GM23338 (cell line): ENCODE measurements at places on chromosomes 12 and 14. TPM values are rescaled to one million over a fixed set of nuclear protein-coding genes. Genes with fewer than 3 reads are reported as not detected.

CCDC38 gene
- total RNA-seq, result not detected in 2 replicates

GRIP1 gene
- 12.7 and 13.7 TPM in 2 replicates for total RNA-seq

NTS gene
- total RNA-seq, result 16.2 and 17.1 TPM in 2 replicates

OR6C2 gene
- not detected in 2 replicates for total RNA-seq

DNA sequence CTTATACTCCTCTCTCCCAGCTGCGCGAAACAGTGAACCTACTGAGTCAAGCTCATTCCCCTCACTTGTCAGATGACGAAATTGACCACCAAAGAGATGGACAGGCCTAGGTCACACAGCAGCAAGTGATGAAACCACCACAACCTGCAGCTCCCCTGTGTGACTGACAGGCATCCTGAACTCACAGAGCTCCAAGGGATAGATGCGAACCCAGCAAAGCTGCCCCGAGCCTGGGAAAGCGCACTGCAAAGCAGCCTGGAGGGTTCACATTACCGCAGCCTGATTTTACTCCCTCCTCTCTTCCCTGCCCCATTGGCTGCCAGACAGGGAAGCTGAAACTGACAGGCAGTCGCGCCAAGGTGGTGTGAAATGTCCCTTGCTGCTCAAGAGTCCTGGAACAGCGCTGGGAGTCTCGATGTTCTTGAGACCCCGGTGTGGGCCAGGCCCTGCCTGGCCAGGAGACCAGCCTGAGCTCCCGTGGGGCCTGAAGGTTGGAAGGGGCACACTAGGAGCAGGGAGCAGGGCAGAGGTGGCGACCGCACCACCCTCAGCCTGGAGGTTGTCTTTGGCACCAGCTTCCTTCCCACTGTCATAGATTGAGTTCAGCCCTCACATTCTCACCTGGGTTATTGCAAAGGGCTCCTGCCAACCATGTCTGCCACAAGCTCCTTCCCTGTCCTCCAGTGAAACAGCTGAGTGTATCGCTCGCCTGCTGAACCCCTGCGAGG lies 36.3 kb downstream of the SNRNP35 start:
- H3K4me1 ChIP-seq, result no peaks in the 10 kb centered on the region
- no peak overlapping the region for H3K4me3 ChIP-seq
- no peaks in the 10 kb centered on the region for H3K36me3 ChIP-seq
- DNase-seq, result peak; percentile 37
- no peaks in the 10 kb centered on the region for H3K27me3 ChIP-seq
- H3K27ac ChIP-seq, result 0 out of 2 replicates have a peak overlapping the region, but pooled peaks have one; percentile 32

DNA sequence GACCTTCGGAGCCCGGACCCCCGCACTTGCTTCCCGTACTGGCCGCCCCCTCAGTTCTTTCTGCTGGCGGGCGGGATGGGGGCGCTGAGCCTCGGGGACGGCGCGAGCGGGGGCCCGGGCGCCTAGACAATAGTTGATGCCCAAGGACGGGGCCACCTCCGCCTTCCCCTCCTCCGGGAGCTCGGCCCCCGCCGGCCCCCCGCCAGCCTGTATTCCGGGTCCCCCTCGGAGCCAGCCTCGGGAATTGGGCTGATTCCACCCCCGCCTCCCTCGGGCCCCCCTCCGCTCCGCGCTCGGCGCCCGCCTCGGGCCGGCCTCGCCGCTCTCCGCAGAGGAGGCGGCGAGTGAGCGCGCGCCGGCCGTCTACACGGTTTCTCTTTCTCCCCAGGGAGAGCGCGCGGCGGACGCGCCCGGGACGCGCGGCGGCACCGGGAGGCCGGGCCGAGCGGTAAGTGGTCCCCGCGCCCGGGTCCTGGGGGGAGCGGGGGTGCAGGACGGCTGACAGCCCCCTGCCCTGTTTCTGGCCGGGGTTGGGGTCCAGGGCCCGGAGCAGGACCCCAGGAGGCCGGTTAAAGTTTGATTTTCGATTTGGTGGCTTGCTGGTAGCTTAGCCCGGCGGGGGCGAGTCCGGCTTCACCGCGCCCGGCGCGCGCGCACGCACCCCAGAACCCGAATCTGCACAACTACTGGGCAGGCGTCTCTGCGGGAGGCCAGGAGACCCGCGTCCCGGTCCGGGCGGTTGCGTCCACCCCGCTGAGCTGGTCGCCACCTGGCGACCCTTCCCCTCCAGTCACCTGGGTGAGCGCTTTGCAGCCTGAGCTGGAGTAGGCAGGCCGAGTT lies 413.7 kb downstream of the PCNX1 start:
- no peaks in the 10 kb centered on the region for H3K36me3 ChIP-seq
- H3K4me3 ChIP-seq, result peak overlapping the region; percentile 77
- peak overlapping the region; percentile 32 for H3K27ac ChIP-seq
- no peaks in the 10 kb centered on the region for H3K27me3 ChIP-seq

DNA sequence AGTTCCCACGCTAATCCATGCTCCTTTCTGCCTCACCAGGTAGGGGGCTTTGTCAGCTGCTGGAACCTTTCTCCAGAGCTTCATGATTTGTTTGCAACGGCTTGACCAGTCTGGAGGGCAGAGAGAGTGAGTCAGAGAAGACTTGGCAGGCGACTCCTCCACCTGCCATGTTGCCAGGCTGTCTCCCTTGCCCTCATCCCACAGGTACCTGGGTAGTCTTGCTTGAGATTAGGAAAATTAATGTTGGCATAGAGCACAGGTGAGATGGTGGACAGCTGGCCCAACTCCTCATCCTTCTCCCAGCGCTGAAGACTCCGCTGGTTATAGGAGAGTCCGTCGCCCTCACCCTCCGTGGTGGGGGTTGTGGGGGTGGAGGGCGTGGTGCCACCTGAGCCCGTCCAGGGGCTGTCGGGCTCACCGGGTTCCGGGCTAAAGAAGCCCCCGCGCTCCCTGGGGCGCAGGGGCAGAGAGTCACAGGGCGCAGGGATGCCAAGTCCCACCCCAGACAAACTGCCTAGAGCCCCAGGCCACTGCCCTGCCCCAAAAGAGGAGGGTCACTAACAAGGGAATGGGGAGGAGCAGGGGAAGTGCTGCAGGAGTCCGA lies 18.6 kb downstream of the KMT2D start:
- H3K4me1 ChIP-seq, result no peaks in the 10 kb centered on the region
- no peak overlapping the region for H3K4me3 ChIP-seq
- no peaks in the 10 kb centered on the region for H3K27me3 ChIP-seq
- peaks cover 40% of the 10 kb centered on the region for H3K36me3 ChIP-seq
- H3K27ac ChIP-seq, result no peak overlapping the region

DNA sequence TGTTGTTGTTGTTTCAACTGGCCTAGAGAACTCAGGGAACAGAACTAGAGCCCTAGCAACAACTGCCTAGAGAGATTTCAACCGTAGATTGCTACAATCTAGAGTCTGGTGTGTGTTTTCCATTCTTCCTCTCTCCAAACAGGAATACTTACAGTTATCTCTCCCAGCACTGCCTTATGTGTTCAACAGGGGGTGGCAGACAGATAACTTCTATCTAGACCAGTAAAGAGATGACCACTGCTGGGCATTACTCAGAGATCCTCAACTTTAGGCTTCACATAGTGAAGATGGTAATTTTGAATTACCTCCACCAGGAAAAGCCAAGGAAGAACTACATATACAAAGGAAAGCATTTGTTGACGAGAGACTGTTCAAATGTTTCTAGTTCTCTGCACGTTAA lies 4.8 kb downstream of the TXNDC16 start:
- peaks cover 11% of the 10 kb centered on the region; the same call in 1 of the 2 replicates for H3K4me1 ChIP-seq
- peak; percentile 23 for DNase-seq
- H3K4me3 ChIP-seq, result no peak overlapping the region
- H3K27ac ChIP-seq, result no peak overlapping the region

GRCh38 chr14:104107611-104108569 lies 22.4 kb downstream of the ASPG start:
- no peak for DNase-seq
- no peak overlapping the region for H3K4me3 ChIP-seq
- H3K4me1 ChIP-seq, result no peaks in the 10 kb centered on the region
- no peaks in the 10 kb centered on the region for H3K36me3 ChIP-seq

- peak overlapping the region; percentile 89 for H3K27ac ChIP-seq
- peak overlapping the region; percentile 34 for H3K4me3 ChIP-seq
- H3K36me3 ChIP-seq, result no peaks in the 10 kb centered on the region; the same call in 1 of the 2 replicates
- peaks cover 73% of the 10 kb centered on the region for H3K4me1 ChIP-seq
Measured at GRCh38 chr12:109462868-109463692, 14.0 kb downstream of the KCTD10 start.

DNA sequence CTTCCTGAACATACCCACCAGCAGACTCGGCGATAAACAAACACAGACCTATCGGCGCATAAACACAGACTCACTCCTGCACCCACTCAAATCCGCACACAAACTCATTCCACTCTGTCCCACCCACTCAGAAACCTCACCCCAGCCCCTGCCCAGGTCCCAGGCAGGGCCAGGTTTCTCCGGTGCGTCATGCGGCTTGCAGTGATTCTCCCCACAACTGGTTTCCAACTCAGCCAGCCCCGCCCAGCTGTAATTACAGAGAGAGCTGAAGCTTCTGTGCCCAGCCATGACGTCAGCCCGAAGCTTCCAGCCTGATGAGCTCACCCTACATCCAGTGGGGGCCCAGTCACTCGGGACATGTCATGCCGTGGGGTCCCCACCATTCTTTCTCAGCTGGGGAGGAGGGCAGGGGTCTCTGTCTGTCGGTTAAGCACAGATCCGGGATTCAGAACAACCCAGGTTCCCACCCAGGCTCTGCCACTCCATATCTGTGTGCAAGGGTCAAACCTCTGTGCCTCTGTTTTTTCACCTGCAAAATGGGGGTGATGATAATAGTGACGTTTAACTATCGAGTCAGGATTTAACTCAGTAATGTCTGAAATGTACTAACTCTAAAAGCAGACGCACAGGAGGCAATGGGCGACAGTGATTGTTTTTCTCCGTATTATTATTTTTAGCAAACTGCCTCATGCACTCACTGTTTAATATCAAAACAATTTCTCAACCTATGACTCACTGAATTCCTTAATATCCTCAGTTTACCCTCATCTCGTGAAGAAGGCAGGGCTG lies 2.3 kb upstream of the HSPB8 start:
- no peaks in the 10 kb centered on the region for H3K27me3 ChIP-seq
- no peak overlapping the region for H3K27ac ChIP-seq
- no peak overlapping the region for H3K4me3 ChIP-seq
- peak; percentile 45 for DNase-seq
- H3K4me1 ChIP-seq, result peaks cover 44% of the 10 kb centered on the region

DNA sequence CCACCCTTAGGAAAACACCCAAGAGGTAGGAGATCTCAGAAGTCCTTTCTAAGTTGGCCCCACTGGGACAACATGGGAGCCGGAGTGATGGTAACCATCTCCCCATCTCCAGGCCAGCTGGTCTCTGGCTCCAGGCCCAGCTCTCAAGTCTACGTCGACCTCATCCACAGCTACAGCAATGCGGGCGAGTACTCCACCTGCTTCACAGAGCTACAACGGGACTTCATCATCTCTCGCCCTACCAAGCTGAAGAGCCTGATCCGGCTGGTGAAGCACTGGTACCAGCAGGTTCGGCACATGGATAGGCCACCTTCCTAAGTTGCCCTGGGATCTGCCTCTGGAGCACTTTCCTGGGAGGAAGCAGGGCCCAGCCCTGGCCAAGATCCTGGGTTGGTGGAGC lies 11.0 kb upstream of the OAS2 start:
- H3K36me3 ChIP-seq, result no peaks in the 10 kb centered on the region
- H3K27ac ChIP-seq, result no peak overlapping the region
- DNase-seq, result no peak
- H3K27me3 ChIP-seq, result no peaks in the 10 kb centered on the region
